ENCODE measurements at places on chromosomes 3 and 15. TPM values are rescaled to one million over a fixed set of nuclear protein-coding genes. Genes with fewer than 3 reads are reported as not detected.

GRCh38 chr3:100333970-100334487 is 528 bp upstream of the NIT2 start:
- no peak for DNase-seq

GRCh38 chr3:23713641-23714040 is 92.1 kb upstream of the UBE2E1 start:
- no peak for DNase-seq

- DNase-seq: no peak
Observed at GRCh38 chr15:52207191-52207590, 16.0 kb upstream of the GNB5 start.

MAP1A gene
- total RNA-seq: 60.9 TPM

PARP15 gene
- under 0.01 TPM for total RNA-seq

NAALADL2 gene
- 16.4 TPM for total RNA-seq

Data from fibroblast of villous mesenchyme (primary cell).